ENCODE measurements at places on chromosomes 16 and 17.

- no peak for DNase-seq
These were observed 5.0 kb downstream of the THOC6 start for GRCh38 chr16:3028716-3029319.

DNA sequence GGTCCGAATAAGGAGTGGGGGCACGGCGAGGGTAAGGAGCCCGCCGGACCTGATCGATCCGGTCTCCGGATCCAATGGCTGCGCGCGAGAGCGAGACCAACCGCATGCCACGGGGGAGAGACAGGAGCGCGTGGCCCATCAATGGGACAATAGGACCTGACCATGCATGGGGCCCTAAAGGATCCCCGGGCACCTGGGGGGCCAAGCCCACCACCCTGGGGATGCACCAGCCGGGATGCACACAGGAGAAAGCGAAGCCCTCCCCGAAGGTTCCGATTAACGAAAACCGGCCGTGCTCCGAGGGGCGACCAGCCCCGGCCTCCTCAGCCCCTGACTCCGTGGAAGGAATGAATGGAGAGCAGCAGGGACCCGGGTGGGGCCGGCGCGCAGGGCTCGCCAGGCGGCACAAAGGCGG, 525 bp downstream of the JPT1 start:
- no peak for DNase-seq

DNA sequence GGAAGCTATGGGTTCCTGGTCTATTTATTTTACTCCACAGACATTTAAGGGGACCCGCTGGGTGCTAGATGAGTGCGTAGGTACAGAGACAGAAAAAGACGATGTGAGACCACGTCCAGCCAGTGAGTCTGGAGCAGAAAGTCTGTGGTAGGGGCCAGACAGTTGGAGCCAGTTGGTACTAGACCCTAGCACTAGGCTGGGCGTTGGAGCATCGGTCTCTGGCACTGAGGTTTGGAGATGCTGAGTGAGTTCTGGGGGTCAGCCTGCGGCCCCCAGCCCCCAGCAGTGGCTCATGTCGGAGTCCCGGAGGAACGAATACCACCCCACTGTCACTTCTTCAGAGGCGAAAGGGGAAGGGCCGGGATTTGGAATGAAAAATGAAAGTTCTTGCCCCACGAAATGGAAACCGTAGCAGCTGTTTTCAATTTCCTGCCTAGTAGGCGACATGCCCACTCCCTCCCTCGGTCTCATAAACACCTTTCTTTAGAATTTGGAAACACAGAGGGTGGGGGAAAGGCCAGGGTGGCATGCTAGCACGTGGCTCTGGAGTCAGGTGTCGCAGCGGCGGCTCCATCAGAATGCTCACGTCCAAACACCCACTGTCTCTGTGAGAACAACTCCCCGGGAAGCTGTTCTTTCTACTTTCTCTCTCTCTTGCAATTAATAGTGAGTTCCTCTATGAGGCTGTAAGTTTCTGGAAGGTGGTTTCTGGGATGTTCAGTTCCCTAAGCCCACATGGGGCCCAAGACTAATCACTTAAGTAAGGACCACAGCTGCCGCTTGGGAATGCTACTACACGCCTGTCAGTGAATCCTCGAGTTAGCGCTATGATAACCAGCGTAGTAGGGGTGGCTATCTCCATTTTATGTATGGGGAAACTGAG, 96.8 kb downstream of the IRF8 start:
- DNase-seq, result no peak

GRCh38 chr16:13093661-13094060, 192.3 kb downstream of the SHISA9 start:
- DNase-seq, result no peak

DNA sequence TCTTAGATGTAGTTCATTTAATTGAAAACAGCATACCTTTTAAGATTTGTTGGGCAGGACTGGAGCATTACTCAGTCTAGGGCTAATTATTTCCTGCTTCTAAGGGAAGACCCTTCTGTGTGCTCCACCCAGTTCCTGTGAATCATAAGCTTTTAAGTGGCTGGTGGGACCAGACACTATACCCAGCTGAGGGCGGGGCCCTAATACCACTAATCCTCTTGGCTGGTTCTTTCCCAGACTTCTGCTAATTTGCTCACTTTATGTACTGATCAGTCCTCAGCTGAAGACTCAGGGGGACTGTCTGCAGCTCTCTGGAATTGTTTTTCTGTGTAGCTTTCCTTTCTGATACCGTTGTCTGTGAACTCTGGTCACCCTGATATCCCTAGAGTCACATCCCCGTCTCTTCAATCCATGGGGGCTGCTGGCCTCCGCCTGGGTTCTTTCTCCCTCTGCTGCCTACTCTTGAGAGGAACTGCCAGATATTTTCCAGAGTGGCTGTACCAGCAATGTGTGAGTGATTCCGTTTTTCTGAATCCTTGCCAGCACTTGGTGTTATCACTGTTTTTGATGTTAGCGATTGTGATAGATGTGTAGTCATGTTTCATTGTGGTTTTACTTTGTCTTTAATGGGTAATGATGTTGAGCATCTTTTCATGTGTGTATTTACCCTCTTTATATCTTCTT, 35.1 kb downstream of the MFSD11 start:
- DNase-seq, result no peak

Data from vagina (tissue), 2 donors.